GM13976 (cell line): ENCODE measurements at places on chromosomes 3 and 15.

- no peak for DNase-seq
Measured at GRCh38 chr15:62452026-62452425, 286.9 kb upstream of the C2CD4B start.

GRCh38 chr3:170622369-170623159, 36.7 kb upstream of the SLC7A14 start:
- DNase-seq: no peak

- DNase-seq: no peak
Measured at GRCh38 chr15:26848498-26848897, 18.4 kb upstream of the GABRA5 start.

- no peak for DNase-seq
Measured at GRCh38 chr3:31442755-31443154, 90.0 kb upstream of the STT3B start.

GRCh38 chr3:96538186-96538585, 276.2 kb upstream of the EPHA6 start:
- no peak for DNase-seq

- no peak for DNase-seq
Measured at GRCh38 chr3:157844800-157845565, 261.2 kb downstream of the SHOX2 start.

DNA sequence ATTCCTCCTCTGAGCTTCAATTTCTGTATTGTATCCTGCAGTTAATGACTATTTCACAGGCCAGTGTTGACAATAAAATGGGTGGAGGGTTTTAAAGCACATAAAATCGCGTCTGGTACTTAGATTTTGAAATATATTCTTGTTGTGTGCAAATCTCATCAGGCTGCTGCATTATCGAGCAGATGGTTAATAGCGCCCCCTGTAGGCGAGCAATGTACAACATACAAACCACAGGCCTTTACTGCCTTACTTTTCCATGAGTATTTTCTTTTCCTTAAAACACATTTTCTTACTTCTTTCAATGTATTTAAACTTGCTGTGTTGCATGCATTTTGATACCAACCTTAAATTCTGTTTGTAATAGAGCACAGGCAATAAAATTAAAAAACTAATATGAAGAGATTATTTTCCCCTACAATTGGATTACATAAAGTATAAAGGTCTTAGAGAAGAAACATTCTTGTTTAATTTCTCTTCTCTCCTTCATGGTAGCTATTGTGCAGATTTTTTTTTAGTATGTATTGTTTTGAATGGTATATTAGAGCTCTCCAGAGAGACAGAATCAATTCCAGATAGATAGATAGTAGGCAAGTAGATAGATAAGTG, 608.4 kb downstream of the CADM2 start:
- DNase-seq: peak; percentile 20

- DNase-seq: no peak
Measured at GRCh38 chr15:56094171-56094570, 100.8 kb upstream of the NEDD4 start.

DNA sequence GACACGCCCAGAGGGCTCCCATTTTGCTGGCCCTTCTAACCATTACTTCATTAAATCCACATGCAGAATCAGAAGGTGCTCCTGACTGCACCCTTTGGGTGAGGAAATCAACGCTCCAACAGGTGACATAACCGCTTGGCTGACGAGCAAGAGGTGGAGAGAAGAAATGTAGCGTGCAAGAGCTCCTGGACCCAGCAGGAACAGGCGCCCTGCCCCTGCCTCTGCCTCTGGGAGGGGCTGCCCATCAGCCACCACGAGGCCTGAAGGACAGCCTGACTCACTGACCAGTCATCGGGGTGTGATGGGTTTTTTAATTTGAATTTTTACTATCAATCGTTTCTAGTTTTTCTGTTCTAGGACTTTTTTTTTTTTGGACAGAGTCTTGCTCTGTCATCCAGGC, 218.2 kb downstream of the ADAMTS17 start:
- DNase-seq: no peak

- DNase-seq: peak; percentile 35
Measured at GRCh38 chr15:44712346-44713005, 1.2 kb downstream of the B2M start.

- no peak for DNase-seq
Measured at GRCh38 chr3:130760922-130761321, 14.3 kb upstream of the PIK3R4 start.

- DNase-seq: no peak
Measured at GRCh38 chr15:57333487-57333886, 42.8 kb upstream of the CGNL1 start.

- no peak for DNase-seq
Measured at GRCh38 chr3:108021131-108021530, 69.7 kb downstream of the CD47 start.

GRCh38 chr3:44870375-44871061, 3.9 kb upstream of the TGM4 start:
- DNase-seq: no peak

GRCh38 chr3:63706321-63707085, 54.0 kb downstream of the SNTN start:
- no peak for DNase-seq

DNA sequence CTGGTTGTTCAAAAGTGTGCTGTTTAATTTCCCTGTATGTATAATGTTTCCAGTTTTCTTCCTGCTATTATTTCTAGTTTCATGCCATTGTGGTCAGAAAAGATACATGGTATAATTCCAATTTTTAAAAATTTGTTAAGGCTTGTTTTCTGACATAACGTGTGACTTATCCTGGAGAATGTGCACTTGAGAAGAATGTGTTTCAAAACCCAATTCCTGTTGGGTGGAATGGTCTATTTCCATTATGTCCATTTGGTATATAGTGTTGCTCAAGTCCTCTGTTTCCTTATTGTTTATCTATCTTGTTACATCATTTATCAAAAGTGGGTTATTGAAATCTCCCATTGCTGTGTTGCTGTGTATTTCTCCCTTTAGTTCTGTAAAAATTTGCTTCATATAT, 215.4 kb downstream of the GREM1 start:
- DNase-seq: no peak

DNA sequence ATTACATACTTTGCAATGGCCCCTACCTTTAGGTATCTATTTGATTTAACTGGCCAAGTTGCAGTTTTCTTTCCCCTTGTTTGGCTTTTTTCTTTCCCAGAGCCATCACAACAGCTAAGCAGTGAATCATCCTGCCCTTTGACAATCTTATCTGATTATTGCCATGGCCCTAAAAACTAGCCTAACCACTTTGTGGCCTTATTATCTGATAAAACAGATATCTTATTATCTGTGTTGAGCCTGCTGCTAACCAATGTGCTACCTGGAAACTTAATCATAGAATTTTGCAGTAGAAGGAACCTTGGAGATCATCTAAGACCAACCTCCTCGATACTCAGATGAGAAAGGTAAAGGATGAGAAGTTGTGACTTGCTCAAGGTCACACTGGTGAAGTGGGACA, 37.1 kb downstream of the EIF4E3 start:
- no peak for DNase-seq

DNA sequence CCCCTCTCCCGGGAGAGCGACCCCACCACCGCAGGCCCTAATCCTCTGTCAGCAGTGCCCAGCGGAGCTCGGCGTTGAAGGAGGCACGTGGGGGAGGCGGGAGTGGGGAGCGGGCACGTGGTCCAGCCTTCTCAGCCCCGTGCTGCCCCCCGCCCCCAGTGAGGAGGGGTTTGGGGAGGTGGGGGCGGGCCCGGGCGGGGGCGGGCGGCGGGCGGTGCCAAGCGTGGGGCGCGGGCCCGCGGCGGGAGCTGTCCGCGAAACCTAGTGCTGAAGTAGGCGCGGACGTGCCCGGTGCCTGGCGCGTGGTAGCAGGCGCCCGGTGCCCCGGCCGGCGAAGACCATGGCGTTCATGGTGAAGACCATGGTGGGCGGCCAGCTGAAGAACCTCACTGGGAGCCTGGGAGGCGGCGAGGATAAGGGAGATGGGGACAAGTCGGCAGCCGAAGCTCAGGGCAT, at the start of gene CPLX3:
CPLX3 (plus strand) TSS at position 264 of the 456 bp plus-strand sequence; CDS start at position 341, 77 bp downstream.
- peak; percentile 77 for DNase-seq

DNA sequence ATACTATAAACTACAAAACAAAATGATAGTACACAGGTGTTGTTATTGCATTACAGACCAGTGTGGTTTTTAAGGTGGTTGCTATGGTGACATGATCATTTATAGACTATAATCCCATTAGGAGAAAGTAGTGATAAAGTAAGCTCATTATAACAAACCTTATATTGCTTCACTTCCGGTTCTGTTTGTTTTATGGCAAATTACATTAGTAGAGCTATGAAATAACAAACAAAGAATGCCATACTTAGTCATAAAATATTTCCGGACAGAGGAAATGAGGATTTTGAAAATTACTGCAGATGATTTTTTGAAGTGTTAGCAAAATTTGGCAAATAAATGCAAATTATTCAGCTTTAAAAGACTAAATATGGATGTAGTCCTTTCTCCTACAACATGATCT, 640.4 kb upstream of the ARPP21 start:
- no peak for DNase-seq

GRCh38 chr3:10269443-10269842, 21.2 kb downstream of the TATDN2 start:
- no peak for DNase-seq

- DNase-seq: no peak
Measured at GRCh38 chr15:48604567-48604966, 40.9 kb downstream of the FBN1 start.

GRCh38 chr15:93565201-93565600, 476.2 kb upstream of the RGMA start:
- DNase-seq: no peak

GRCh38 chr3:5616873-5617272, 429.4 kb downstream of the EDEM1 start:
- no peak for DNase-seq

GRCh38 chr3:77420336-77420735, 380.4 kb downstream of the ROBO2 start:
- DNase-seq: no peak

GRCh38 chr3:35263477-35263876, 375.8 kb upstream of the ARPP21 start:
- no peak for DNase-seq

- no peak for DNase-seq
Measured at GRCh38 chr3:127708837-127709236, 36.1 kb downstream of the ABTB1 start.

- DNase-seq: no peak
Measured at GRCh38 chr3:67882981-67883380, 228.6 kb upstream of the SUCLG2 start.

DNA sequence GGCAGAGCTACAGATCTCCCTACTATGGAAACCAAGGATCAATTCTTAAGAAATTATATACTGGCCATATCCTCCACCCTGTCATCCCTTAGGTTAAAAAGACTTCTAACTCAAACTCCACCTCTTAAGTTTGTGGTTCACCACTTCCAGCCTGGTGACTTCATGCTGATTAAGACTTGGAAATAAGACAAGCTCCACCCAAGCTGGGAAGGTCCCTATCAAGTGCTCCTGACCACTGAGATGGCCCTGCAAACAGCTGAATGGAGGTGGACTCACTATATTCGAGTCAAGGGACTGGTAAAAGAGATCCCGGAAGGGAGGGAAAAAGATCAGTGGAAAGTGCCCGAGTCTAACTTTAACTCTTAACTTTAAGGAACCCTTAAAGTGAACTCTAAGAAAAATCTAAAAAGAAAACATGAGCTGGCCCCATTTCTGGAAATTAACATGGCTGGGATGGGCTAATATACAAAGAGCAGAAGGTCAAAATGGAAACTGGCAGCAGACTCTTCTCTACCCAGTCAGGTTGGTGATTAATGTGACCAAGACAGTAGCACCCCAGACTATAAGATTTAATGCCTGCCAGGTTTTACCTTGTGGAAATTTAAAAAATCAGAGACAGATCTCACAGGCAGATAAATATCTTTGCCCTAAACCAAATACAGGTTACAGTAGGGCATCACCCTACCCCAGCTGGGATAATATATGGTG, 43.9 kb downstream of the PPCDC start:
- no peak for DNase-seq

DNA sequence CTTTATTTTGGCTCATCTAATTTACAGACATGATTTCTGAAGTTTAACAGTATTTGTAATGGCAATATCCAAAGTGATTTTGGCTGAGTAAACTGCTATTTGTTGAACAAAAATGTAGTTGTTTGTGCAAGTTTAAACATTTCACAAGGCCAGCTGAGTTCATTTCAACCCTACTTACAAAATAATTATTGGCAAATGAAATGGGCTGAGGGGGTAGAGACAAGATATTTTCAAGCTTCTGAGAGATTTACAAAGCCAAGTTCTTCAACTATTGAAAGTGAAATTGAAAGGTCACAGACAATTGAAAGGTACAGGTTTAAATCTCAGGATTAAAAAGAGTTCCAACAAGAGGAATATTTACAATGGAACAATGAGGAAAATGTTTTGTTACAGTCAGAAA, 77.1 kb downstream of the DUT start:
- no peak for DNase-seq

DNA sequence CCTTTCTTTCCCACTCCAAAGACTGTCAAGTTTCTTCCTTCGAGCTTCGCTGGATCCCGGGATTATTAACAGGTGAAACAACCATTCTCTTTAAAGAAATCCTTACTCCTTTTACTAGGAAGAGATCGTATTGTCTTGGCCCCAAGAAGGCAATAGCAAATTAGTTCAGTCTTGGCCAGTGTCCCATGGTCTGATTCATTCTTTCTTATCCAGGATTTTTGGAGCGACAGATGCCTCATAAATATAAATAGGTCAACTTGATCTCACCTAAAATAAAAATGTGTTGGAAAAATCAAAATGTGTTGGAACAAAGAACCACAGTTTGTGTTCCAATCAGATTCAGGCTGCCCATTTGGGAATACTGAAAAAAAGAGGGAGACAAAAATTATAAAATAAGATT, 140.1 kb upstream of the TMEM108 start:
- DNase-seq: no peak

GRCh38 chr3:50873376-50874157, 198.8 kb downstream of the DOCK3 start:
- peak; percentile 23 for DNase-seq

DNA sequence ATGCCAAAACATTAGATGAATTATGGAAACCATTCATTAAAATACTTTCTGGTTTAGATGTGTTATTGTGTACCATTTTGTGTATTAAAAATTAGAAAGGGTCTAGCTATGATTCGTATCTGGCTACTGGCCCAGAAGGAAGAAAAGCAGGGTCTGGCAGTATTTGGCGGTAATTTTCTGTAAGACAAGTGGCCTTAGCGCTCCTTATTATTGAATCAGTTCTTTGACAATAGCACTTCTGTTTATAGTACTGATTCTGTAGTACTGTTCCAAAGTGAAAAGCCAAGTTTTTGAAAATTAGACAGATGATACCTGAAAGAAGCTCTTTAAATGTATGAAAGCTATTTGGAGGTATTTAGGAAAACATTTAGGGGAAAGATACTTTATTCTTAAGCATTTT, 10.2 kb downstream of the GLCE start:
- DNase-seq: no peak

DNA sequence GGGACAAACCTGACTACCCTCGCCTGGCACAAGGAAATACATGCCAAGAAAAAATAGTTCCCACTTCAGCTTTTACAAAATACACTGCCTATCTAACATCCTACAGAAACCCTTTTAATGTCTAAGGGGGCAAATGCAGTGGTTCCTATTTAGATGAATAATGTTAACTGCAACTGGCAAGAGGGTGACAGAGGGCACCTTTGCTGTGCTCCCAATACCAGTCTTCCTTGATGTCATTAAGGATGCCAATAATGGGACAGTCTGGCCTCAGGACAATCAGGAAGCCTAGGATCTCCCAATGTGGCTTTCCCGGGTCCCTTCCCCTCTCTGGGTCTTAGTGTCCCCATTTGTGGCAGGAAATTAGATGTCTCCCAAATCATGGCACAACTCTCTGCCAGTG, 13.9 kb downstream of the CSRNP1 start:
- no peak for DNase-seq

GRCh38 chr15:78205337-78205736, 29.0 kb downstream of the ACSBG1 start:
- DNase-seq: no peak
